GM18507 (cell line): ENCODE measurements at places on chromosomes 6 and 20.

DNA sequence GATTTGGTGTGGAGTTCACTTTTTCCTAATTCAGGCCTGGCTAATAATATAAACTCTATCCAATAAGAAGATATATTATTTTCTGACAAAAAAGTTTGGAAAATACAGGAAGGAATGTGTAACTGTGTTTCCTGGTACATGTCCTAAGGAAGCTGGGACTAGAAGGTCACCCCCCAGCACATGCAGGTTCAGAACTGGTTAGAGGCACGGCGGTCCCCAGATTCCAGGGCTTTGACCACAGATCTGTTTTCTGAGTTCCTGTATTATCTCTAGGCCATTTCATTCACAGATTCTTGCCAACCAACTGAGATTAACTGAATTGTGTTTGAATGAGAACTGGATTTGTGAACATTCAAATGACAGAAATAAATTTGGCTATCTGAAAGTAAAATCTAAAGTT lies 94.5 kb downstream of the TULP4 start:
- no peak for DNase-seq

GRCh38 chr20:49276161-49276960 lies 1.5 kb downstream of the ZNFX1 start:
- DNase-seq: no peak

GRCh38 chr6:18432180-18432579 lies 45.0 kb downstream of the RNF144B start:
- no peak for DNase-seq

DNA sequence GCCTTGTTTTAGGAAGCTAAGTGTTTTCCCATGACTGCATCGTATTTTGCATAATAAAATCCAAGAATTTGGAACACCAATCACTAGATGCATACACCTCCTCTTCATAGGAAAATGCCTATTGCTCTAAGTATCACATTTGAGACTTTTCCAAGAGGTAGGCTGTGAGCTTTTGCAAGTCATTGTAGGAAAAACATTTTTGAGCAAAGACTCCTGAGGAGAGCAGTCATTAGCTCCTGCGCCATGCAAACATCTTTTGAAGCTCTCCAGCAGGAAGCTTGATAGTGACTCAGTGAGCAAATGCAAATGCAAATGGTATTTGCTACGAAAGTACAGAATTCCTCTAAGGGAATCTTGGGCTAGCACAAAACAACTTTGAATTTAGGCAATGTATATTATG lies 750.4 kb downstream of the QKI start:
- no peak for DNase-seq

GRCh38 chr6:119137194-119138072 lies 59.0 kb upstream of the FAM184A start:
- DNase-seq: no peak

DNA sequence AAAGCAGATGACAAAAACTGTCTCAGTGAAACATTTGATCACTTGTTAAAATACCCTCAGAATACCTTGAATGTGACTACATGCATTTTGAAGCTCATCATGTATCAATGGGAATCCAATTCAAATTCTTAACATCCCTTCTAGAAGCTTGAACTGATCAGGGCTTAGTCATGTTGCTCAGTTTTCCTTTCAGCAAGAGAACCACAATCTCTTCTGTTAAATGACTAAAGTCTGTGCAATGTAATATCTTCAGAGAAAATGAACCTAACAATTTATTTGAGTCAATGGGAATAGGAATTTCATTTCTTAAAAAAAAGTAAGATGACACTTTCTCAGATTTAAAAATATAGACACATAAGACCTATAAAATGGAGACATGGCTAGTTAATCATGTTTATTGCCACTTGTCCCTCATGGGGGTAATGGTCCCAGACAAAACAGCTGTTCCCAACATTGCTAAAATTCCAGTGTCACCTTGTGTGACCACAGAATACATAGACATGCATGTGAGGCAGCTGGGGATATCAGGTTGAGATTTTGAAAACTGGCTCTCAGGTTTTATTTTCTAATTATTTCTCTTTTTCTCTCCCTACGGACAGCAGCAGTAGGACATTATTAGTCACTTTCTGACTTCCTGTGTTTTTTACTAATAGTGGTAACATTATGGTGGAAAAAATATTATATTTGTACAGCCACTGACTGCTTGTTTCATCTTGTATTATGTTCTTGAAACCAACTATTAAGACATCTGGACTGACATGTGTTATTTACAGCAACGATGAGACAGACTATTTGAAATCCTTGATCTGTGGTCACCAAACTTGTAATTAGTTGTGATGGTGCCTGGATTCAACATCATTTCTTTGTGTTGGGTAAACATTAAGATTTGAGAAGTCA lies 192.5 kb downstream of the COL9A1 start:
- DNase-seq: no peak

DNA sequence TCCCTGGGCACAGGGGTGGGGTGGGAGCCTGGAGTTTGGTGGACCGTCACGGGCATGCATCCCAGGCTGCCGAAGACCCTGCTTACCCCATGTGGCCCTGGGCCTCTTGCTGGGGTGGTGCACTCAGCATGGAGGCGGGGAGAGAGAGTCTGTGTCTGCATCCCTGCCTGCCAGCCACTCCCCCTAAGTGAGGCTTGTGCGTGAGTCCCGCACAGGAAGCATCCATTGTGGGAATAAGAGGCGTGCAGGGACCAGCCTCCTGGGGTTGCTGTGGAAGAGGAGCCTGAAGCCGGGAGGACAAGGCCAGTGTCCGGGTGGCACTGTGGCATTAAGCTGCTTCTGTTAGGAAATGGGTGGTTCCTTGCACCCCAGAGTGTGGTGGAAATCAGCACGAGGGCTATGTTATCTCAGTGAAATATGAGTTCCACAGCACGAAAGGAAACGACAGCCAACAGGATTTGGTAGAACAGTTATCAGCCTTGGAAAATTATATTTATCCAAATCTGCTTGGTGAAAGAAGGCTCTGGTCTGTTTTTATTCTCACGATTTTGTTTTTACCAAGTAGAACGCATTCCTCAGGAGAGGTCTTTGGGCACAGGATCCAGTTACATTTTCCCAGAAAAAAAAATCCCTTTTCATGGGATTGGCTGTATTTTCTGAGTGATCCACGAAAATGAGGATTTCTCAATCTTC lies 35.7 kb downstream of the CDH4 start:
- no peak for DNase-seq

DNA sequence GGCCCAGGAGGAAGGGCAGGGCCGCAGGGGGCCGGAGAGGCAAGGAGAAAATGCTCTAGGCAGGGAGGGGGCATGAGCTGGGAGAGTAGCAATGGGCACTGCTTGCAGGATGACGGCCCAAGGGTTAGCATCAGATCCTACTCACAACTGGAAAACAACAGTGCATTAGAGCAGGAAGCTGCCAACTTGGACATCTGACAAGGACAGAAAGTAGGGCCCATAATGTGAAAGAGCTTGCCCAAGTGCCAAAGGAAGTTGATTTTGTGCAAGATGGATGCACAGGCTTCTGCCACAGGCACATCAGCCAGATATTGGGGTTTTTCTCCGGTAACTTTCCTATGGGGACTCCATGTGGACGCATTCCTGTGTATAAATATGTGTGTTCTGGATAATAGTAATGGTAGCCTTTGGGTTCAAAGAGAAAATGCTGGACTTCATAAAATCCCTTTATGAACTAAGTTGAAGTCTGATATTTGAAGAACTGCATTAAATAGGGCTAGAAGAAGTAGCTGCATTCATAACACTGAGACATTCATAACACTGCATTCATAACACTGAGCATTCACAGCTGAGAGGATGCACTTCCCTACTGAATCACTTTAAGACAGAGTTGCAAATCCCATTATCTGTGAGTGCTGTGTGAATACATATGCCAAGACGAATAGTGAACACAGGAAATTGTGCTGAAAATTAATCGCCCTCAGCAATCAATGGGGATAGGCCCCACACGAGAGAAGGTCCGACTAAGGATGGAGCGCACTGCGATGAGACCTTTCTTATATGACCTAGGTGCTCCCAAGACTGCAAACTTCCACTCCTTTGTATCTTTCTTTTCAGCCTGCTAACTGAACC lies 235.6 kb upstream of the PRDM1 start:
- no peak for DNase-seq

DNA sequence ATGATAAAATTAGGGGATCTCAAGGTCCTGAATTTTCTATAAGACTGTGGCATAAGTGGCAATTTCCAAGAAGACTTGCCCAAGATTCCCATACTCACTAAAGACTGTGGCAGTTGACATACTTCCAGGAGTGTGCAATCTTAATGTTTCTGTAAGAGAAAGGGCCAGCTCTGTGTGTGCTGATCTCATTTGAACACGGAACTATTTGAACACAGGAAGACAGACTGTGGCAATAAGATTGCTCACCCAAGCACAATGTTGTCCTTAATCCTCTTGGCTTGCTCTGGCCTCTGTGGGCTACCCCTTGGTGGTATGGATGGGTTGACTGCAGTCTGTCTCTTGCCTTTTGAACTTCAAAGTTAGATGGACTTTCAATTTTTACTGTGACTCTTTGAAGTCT lies 151.4 kb downstream of the PHF3 start:
- DNase-seq: no peak

DNA sequence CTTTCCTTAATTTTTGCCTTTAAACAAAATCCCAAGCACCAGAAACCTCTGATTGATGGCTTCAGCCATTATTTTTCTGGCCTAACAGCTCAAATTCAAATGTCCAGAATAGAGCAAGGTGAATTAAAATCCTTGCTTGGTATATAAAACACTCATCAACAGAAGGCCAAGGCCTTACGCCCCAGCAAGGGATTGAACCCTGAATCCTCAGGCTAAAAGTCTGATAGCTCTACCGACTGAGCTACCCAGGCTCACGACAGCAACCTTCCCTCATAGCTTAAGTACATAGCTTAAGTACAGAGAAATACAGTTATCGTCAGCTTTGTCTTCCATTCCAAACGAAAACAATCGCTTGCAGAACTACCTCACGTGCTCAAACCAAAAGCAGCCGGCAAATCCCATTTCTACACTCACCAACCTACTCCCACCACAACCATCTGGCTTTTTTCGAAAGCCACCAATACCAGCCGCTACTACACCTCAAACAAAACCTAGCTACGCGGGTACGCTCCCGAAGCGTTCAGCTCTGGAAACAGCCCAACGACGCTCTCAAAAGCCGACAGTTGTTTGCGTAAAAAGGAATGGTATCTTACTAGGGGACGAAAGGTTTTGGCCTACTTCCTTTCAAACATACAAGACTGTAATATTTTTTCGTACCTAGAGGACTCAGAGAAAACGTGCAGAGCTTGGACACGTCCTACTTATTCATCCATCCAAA lies 167.5 kb downstream of the GPX5 start:
- DNase-seq: no peak

DNA sequence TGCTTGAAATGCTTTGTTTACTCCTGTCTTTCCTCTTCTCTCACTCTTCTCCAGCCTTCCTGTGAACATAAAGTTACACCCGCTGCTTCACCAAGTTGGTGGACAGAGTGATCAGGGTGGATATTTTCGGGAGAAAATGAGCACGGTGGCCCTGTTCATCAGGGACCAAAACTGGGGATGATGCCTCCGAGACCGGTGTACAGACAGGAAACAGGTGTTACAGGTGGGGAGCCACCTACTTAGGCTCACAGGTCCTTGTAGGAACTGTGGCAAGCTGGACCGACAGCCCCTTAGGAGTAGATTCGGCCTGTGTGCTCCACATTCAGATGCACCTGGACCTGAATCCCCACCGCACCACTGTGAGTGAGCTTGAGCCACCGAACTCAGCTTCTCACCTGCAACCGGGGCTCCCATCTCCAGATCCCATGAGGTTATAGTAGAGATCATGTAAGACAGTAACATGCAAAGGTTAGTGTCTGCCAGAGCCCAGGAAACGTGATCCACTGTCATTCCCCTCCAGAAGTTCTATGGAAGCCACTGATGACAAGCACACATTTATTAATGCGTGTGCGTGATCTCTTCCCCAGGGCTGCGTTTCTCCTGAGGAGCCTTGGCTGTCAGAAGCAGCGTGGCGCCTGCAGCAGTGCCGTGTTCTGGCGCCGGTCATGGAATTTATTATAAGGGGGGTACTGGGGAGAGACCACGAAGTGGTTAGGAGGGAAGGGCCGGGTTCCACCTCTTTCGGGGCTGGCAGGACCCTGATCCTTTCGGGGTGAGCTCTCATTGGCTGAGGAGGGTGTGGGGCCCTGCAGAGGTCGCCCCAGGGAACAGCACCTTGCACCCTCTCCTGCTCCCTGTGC lies 94.2 kb downstream of the ERMARD start:
- no peak for DNase-seq

DNA sequence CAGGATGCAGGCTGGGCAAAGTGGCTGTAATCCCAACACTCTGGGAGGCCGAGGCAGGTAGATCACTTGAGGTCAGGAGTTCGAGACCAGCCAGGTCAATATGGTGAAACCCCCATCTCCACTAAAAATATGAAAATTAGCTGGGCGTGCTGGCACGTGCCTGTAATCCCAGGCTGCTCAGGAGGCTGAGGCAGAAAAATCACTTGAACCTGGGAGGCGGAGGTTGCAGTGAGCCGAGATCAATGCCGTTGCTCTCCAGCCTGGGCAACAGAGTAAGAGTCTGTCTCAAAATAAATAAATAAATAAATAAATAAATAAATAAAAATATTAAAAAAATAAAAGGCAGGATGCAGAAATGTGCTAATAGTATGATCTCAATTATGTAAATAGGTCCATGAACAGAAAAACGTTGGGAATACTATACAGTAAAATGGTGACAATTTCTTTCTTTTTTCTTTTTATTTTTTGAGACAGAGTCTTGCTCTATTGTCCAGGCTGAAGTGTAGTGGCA lies 8.4 kb upstream of the CBFA2T2 start:
- DNase-seq: no peak

DNA sequence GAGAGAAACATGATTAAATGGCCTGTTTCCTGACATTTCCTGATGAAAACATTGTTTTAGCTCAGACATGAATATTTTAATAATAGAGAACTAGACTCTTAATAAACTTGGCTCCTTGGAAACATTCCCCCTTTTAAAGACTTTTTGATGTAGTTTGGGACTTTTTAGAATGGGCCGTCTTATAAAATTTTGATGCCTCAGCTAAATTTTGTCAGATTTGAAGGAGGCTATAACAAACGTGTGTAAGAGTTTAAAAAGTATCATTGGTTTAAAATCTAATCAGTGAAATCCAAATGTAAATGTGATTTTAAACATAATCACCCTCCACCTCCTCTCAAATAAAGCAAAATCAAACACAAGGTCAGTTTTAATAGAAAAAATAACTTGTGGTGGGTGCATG lies 200.9 kb downstream of the CLIC5 start:
- no peak for DNase-seq
